ENCODE measurements at places on chromosomes 6 and 20.

DNA sequence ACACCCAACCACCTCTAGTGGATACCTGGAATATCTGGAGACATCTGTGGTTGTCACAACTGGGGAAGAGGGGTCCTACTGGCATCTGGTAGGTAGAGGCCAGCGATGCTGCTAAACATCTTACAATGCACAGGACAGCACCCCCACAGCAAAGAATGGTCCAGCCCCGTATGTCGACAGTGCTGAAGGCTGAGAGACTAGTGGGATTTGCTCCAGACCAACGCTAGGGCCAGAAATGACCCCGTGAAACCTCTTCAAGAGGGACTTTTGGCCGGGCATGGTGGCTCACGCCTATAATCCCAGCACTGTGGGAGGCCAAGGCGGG lies 7.2 kb downstream of the PREX1 start:
- DNase-seq, result no peak

DNA sequence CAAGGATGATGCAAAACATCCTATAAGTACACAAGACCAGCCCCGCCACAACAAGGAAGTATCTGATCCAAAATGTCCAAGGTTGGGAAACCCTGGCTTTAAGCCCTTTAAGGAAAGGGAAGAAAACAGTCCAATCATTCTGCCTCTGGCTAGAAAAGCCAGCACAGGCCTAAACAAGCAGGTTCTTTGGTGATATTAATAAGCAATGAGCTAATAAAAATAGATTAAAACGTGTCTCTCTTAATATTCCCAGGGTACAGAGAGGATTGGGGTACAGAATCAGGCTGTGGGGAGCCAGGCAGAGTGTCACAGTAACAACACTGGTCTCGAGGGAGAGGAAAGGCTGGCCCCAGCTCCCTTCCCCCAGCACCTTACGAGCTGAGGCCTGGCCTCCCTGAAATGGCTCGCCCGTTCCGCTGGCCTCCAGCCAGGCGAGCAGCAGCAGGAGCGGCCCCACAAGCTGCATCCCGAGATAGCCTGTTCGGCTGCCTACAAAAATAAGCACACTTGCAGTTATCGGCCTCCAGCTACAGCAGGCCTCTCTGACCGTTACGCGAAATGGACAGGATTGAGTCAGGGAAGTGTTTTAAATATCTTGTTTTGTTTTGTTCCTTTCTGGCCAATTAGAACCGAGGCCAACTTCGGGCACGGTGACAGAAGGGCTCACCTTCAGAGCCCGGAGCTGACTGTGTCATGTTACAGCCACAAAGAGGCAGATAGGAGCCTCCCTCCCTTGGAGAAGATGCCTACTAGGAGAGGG lies 4.0 kb upstream of the ZMYND8 start:
- DNase-seq, result no peak

DNA sequence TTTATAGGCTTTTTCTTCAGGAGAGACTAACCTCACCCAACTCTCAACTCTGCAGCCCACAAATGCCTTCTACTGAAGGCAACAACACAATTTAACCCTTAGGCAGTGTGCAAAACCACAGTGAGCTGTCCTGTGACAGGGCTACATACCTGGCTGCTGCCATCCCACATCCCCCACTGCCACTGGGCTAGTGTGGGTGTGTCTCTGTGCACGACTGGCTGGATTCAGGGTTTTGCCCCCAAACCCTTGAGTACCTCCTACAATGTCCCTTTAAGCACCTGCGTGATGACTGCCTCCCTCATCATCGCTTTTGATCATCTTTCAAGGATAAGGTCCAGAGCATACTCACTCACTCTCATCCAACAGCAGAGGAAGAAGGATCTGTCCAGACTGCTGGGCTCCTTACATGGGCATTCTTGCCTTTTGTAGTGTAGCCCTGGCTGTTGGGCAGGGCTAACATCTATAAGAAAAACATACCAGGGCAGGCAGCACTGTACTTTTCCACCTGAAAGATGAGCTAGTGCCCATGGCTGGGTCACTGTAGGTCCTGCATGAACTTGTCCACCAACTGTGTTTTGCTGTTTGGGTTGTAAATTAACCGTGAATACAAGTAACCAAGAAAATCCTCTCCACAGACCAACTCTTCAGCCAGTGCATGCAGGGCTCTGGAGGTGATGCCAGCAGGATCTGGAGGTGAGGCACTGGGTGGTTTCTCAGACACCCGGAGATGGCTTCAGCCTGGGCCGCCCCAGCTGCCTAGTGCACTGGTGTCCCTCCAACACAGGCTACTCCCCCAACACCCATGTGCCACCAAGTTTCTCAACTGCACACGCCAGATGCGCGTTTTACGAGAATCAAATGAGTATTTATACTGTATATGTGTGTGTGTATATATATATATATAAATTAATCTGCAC lies 45.2 kb downstream of the PLCG1 start:
- no peak for DNase-seq

- no peak for DNase-seq
These were observed 35.3 kb downstream of the ESR1 start for GRCh38 chr6:151842816-151843215.

- DNase-seq, result no peak
These were observed 5.6 kb downstream of the LZTS3 start for GRCh38 chr20:3167738-3168078.

DNA sequence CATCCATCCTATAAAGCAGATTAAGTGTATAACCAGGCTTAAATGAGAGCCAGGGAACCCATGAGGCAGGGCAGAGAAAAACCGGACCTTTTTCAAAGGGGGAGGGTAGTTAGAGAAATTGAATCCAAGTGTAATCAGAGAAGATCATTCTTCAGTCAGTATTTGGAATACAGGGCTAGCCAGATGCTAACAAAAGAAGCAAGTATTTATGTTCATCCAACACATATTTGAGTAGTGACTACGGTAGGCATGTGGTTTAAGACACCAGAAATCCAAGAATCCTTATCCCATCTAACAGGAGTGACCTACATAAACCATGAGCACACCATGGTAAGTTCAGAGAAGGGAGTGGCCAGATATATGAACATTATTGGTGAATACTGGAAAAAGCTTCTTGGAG lies 46.8 kb upstream of the FAM83C start:
- DNase-seq, result no peak

GRCh38 chr6:163627274-163628062 lies 212.9 kb downstream of the QKI start:
- DNase-seq, result no peak

DNA sequence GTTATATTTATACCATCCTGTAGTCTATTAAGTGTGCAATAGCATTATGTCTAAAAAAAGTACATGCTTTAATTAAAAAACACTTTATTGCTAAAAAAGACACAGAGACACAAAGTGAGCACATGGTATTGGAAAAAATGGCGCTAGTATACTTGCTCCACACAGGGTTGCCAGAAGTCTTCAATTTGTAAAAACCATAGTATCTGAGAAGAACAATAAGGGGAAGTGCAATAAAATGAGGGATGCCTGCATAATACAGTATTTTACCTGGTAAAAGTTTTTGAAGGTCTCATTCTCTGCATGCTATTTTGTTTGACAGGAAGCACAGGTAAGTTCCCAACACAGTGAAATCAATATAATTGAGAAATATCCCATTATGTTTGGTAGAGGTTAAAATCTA lies 1.6 kb downstream of the NOX3 start:
- DNase-seq, result no peak

GRCh38 chr6:127120787-127121636 lies 2.5 kb downstream of the RSPO3 start:
- peak; percentile 67 for DNase-seq

DNA sequence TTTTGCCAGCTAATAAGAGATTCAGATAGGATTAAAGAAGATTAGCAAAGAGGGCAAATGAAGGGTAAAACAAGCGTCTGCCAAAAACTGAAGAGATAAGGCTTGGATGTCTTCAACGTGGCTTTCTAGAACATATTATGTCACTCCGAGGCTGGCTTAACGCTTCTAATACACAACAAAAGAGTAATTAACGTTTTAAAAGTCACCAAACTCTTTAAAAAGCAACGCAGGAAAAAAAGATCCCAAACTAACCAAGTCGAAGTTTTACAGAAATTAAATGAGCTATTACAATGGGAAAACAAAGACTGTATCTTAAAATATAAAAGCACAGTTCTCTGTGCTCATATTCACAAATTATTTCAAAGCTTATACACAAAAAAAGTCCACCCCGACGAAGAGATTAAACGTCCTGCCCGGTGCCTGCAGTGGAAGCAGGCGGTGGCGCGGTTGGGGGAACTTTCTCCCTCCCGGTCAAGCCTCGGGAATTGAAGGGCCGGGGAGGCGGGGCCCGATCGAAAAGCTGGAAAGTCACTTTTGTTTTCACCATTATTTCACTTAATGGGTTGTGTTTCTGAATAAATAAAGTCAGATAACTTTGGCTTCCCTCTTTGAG lies 1.2 kb downstream of the MAK start:
- DNase-seq, result no peak

GRCh38 chr20:61520893-61521460 lies 268.9 kb downstream of the CDH4 start:
- DNase-seq, result no peak

- no peak for DNase-seq
These were observed 2.2 kb downstream of the C20orf173 start for GRCh38 chr20:35527122-35527769.

DNA sequence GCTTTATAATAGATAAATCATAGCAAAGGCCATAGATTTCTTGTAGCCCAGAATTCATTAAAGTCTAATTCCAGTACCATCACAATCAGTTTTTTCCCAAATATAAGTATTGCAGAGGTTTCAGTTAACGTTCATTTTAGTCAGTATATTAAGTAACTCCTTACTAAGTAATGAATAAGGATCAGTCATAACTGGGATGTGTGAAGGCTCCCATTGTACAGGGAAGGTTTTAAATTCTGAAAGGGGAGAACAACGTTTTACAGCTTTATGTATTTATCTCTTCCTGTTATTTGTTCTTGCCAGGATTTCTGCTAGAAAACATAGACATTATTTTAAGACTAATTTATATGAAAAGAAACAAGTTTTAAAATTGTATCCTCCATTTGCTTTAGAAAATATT lies 215.5 kb upstream of the LAMP5 start:
- no peak for DNase-seq

GRCh38 chr6:36593569-36594028 lies 563 bp upstream of the SRSF3 start:
- DNase-seq, result peak; percentile 28

- no peak for DNase-seq
These were observed 89.5 kb upstream of the TBX18 start for GRCh38 chr6:84853901-84854300.

DNA sequence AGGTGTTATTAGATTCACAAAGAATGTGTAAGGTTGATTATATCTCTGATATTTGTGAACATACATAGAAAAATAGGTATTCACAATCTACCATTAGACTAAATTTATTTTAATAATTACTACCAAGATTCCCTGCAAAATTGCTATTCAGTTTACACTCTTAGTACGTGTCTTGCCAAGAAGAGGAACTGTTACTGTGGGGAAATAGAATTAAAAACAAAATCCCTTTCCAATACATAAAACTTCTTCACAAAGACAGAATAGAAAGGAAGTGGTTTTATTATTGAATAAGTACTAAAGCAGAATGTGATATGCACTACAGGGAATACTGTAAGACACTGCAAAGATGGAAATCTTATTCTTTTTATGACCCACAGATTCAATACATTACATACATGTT lies 17.0 kb downstream of the RAB32 start:
- DNase-seq, result no peak

- DNase-seq, result no peak
These were observed 135.1 kb downstream of the MRPL14 start for GRCh38 chr6:43992126-43992663.

DNA sequence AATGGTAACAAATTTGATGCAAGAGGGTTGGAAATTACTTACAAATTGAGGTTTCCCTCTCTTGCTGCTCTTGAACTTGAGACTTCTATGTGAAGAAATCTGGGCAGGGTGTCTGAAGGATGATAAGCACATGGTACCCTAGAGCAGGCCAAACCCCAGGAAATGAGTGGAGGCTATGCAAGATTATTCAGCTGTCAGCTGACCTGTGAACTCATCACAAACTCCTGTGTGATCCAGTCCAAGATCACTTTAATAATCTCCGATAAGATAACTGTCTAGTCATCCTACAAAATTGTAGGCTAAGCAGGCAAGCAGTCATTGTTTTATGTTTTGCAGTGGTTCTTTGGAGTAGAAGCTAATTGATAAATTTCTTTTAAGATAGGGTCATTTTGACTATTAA lies 213.1 kb downstream of the BTBD3 start:
- DNase-seq, result no peak

DNA sequence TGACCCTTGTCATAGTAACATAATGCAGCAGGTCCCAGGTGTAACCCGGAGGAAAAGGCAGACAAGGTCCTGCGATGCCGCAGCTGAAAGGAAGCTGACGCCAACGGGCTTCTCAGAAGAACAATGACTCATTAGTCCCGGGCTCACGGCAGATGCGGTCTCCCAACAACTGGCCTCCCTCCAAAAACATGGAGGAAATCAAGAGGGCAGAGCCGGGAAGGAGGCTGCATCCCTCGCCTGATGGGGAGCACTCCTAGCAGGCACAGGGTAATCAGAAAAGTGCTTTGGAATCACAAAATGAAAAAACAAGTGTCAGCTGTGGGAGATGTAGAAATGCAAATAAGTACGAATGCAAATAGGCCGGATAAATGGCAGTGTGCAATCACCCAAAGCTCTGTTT lies 165.2 kb upstream of the AGPAT4 start:
- DNase-seq, result no peak

DNA sequence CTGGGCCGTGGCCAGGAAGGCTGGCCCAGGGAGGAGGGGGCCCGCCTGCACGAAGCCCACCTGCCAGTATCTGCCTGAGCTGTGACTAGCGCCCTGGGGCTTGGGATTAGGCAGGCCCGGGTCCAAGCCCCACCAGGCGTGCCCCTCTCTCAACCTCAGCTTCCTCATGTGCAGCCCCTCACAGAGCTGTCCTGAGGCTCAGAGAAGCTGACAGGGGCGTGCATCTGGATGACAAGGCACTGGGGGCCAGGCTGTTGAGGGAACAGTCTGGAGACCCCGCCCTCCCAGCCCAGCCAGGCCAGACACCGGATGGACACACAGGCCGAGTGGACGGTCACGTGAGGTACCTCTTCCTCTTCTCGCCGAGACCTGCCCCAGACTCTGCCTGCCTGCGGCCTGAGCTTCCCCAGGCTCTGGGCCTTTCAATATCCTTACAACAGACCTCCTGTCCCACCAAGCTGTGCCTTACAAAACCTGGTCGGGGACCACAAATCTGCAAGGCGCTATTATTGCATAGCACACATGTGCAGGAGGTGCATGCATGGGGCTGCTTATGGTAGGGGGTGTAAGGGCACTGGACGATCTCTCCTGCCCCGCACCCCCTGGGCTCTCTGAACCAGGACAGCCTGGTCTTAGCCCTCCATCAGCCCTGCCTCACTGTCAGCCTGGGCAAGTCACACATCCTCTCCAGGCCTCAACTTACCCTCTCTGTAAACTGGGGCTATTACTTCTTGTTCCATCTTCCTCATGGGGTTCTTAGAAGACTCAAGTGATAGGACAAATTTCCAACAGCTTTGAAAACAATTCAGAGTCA lies 20.0 kb downstream of the NOL4L start:
- no peak for DNase-seq

Measured in stimulated activated CD4-positive, alpha-beta T cell treated with anti-CD3 and anti-CD28 coated beads, Interleukin-4, amount 100 ng/mL, for 1 hour (primary cell).